ENCODE measurements at places on chromosomes 12 and 14.

- no peak for DNase-seq
These were observed 77.9 kb downstream of the BHLHE41 start for GRCh38 chr12:26046906-26047305.

GRCh38 chr12:52235822-52236361 lies 2.8 kb downstream of the KRT7 start:
- no peak for DNase-seq

- no peak for DNase-seq
These were observed 6.7 kb upstream of the DAAM1 start for GRCh38 chr14:59181791-59182190.

DNA sequence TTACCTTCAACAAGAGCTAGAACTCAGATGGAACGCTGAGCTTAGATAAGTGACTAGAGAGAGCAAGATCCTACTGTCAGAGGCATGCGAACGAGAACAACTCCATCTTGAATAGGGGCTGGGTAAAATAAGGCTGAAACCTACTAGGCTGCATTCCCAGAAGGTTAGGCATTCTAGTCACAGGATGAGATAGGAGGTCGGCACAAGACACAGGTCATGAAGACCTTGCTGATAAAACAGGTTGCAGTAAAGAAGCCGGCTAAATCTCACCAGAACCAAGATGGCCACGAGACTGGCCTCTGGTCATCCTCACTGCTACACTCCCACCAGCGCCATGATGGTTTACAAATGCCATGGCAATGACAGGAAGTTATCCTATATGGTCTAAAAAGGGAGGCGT lies 59.6 kb upstream of the PLEKHG3 start:
- DNase-seq = no peak

- no peak for DNase-seq
These were observed 6.9 kb downstream of the TBC1D15 start for GRCh38 chr12:71846322-71846940.
